ELR (cell line): ENCODE measurements at places on chromosomes 13 and 19.

GRCh38 chr13:97002581-97002980, 8.3 kb upstream of the OXGR1 start:
- no peak for DNase-seq

GRCh38 chr13:66154354-66154753, 1075.8 kb downstream of the PCDH9 start:
- DNase-seq, result no peak

- no peak for DNase-seq
Measured at GRCh38 chr13:48297131-48297786, 6.3 kb upstream of the RB1 start.

GRCh38 chr13:50709058-50709457, 134.4 kb downstream of the DLEU7 start:
- no peak for DNase-seq

GRCh38 chr19:1006711-1007398, 6.6 kb downstream of the GRIN3B start:
- no peak for DNase-seq

DNA sequence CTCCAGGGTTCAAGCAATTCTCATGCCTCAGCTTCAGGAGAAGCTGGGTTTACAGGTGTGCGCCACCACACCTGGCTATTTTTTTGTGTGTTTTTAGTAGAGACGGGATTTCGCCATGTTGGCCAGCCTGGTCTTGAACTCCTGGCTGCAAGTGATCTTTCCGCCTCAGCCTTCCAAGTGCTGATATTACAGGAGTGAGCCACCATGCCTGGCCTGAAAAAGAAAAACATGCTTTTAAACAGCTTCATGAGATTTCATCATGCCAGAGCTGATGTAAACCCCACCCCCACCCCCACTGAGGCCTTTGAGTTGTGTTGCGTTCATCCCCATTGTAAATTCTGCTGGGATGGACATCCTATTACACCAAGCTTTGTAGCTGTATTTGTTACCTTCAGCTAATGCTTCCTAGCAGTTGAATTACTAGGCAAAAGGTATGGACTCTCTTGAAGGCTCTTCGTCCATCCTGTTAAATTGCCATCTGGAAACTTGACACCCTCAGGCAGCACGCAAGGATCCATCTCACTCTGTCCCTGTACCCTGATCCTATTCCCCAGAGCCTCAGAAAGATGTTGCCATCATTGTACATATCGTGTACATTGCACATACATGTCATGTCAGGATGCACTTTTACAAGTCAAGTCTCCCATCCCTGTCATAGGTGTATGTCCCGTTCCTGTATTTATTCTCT, 47.3 kb downstream of the NFIX start:
- DNase-seq, result no peak

DNA sequence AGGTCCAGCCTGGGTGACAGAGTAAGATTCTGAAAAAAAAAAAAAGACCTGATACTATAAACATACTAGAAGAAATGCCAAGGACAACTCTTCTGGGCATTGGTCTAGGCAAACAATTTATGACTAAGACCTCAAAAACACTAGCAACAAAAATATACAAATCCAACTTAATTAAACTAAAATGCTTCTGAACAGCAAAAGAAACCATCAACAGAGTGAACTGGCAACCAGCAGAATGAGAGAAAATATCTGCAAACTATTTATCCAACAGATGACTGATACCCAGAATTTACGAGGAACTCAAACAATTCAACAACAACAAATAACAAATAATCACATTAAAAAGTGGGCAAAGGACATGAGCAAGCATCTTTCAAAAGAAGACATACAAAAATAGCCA, 26.8 kb upstream of the GPC6 start:
- DNase-seq, result no peak

DNA sequence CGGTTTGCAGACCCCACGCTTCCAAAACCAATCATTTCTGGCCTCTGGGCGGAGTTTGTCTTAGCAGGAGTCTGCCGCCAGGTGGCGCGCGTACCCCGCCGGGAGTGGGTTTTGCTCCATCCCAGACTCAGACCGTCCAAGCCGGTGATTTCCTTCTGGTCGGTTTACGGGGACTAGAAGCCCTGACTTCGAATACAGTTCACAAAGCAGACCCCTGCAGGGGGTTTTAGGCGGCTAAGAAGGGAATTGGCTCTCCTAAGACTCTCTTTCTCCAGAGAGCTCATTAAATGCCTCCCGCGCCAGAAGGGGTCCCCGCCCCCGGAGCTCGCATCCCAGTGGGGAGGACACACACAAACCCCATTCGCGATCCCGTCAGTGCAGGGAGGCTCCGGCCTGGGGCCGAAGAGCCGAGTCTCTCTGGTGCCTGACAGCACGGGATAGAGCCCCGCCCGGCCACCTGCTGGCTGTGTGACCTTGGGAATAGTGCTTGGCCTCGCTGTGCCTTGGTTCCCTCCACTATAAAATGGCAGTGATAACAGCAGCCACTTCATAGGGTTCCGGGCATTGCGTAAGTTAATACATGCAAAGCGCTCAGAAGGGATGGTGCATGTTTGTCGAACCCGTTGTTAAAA, 8.6 kb upstream of the NUP62 start:
- DNase-seq, result peak; percentile 75
